Activated T-cell treated with anti-CD3 and anti-CD28 coated beads, Interleukin-2, amount 50 U/mL, for 72 hours (primary cell): ENCODE measurements at places on chromosomes 1 and 21. TPM values are rescaled to one million over a fixed set of nuclear protein-coding genes. Genes with fewer than 3 reads are reported as not detected.

Gene LCE2C
- total RNA-seq: not detected

Gene ZNF695
- 1.7 TPM for total RNA-seq

DNA sequence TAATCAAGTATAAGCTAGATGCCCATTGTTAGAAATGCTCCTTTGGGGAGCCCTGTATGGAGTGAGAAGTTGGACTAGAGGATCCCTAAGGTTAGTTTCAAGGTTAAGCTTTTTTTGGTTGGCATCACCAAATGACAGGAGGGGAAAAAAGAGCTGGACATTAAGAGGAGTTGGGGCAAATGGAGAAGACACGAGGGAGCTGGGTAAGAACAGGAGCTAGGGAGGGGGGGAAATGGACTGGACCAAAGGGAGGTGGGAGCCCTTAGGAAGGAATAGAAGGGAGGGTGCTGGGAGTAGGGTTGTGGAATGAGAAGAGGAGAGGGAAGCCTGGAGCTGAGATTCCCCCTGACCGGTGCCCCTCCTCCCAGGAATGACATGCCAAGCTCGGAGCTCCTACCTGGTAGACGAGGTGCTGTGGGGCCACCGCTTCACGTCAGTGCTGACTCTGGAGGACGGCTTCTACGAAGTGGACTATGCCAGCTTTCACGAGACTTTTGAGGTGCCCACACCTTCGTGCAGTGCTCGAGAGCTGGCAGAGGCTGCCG lies 5.9 kb downstream of the KCNJ9 start:
- H3K4me1 ChIP-seq: peaks cover 9% of the 10 kb centered on the region
- H3K27ac ChIP-seq: no peak overlapping the region
- H3K27me3 ChIP-seq: peaks cover 11% of the 10 kb centered on the region
- H3K4me3 ChIP-seq: no peak overlapping the region

GRCh38 chr1:119380304-119380703 lies 11.7 kb downstream of the HAO2 start:
- no peaks in the 10 kb centered on the region for H3K4me1 ChIP-seq
- no peak overlapping the region for H3K4me3 ChIP-seq
- H3K27ac ChIP-seq: no peak overlapping the region
- no peak for DNase-seq
- H3K27me3 ChIP-seq: no peaks in the 10 kb centered on the region
- no peaks in the 10 kb centered on the region for H3K36me3 ChIP-seq

GRCh38 chr1:156709757-156710489 lies 4.5 kb upstream of the CRABP2 start:
- DNase-seq: no peak
- no peak overlapping the region for H3K4me3 ChIP-seq
- H3K27ac ChIP-seq: no peak overlapping the region
- no peaks in the 10 kb centered on the region for H3K36me3 ChIP-seq

Gene SUCO
- 31.3 TPM for total RNA-seq

- H3K36me3 ChIP-seq: no peaks in the 10 kb centered on the region
- DNase-seq: no peak
- H3K27me3 ChIP-seq: peaks cover 13% of the 10 kb centered on the region
- H3K4me1 ChIP-seq: no peaks in the 10 kb centered on the region
These were observed 62.0 kb downstream of the KCNK1 start for GRCh38 chr1:233675893-233676292.

Gene FAM78B
- 0.79 TPM for total RNA-seq

DNA sequence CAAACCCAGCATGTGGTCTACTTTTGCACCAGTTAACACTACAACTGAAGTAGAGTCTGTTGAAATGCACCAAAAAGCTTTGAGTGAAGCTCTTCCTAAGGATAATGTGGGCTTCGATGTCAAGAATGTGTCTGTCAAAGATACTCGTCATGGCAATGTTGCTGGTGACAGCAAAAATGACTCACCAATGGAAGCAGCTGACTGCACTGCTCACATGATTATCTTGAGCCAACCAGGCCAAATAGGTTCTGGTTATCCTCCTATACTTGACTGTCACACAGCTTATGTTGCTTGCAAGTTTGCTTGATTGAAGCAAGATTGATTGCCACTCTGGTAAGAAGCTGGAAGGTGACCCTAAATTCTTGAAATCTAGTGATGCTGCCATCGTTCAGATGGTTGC lies 85.2 kb downstream of the DENND1B start:
- no peaks in the 10 kb centered on the region for H3K27me3 ChIP-seq
- no peak for DNase-seq

- H3K4me3 ChIP-seq: no peak overlapping the region
- H3K27me3 ChIP-seq: no peaks in the 10 kb centered on the region
- no peaks in the 10 kb centered on the region for H3K4me1 ChIP-seq
- H3K36me3 ChIP-seq: peaks cover under 1% of the 10 kb centered on the region
- H3K27ac ChIP-seq: no peak overlapping the region
These were observed 112.3 kb downstream of the OMA1 start for GRCh38 chr1:58434181-58434580.

- no peak overlapping the region for H3K27ac ChIP-seq
- H3K4me3 ChIP-seq: no peak overlapping the region
- no peaks in the 10 kb centered on the region for H3K27me3 ChIP-seq
- no peak for DNase-seq
- H3K36me3 ChIP-seq: no peaks in the 10 kb centered on the region
These were observed 20.1 kb downstream of the TFAP2E start for GRCh38 chr1:35592991-35593769.

Gene TRIM45
- 0.34 TPM for total RNA-seq

- no peaks in the 10 kb centered on the region for H3K36me3 ChIP-seq
- H3K27ac ChIP-seq: no peak overlapping the region
- H3K4me3 ChIP-seq: no peak overlapping the region
- no peaks in the 10 kb centered on the region for H3K27me3 ChIP-seq
- H3K4me1 ChIP-seq: no peaks in the 10 kb centered on the region
These were observed 136.8 kb downstream of the GLIS1 start for GRCh38 chr1:53601867-53602775.

- peak; percentile 28 for DNase-seq
- H3K36me3 ChIP-seq: peaks cover 5% of the 10 kb centered on the region
- peak overlapping the region; percentile 56 for H3K27ac ChIP-seq
- H3K27me3 ChIP-seq: peaks cover 47% of the 10 kb centered on the region
- peak overlapping the region; percentile 73 for H3K4me3 ChIP-seq
These were observed 950 bp upstream of the INKA2 start for GRCh38 chr1:111739925-111740765.

GRCh38 chr1:24526940-24527542 lies 24.4 kb downstream of the RCAN3 start:
- H3K27ac ChIP-seq: peak overlapping the region; percentile 50
- peaks cover 26% of the 10 kb centered on the region for H3K36me3 ChIP-seq
- DNase-seq: peak; percentile 51
- no peak overlapping the region for H3K4me3 ChIP-seq
- H3K4me1 ChIP-seq: peaks cover 73% of the 10 kb centered on the region
- H3K27me3 ChIP-seq: no peaks in the 10 kb centered on the region

Gene VCAM1
- 0.41 TPM for total RNA-seq

GRCh38 chr21:45539796-45540600 lies 2.2 kb downstream of the SLC19A1 start:
- no peak for DNase-seq
- H3K4me3 ChIP-seq: peak overlapping the region; percentile 91
- peak overlapping the region; percentile 88 for H3K27ac ChIP-seq
- H3K4me1 ChIP-seq: peaks cover 21% of the 10 kb centered on the region

GRCh38 chr1:214958486-214958885 lies 124.1 kb upstream of the KCNK2 start:
- no peak overlapping the region for H3K4me3 ChIP-seq
- DNase-seq: no peak
- no peaks in the 10 kb centered on the region for H3K36me3 ChIP-seq
- peaks cover 34% of the 10 kb centered on the region for H3K27me3 ChIP-seq
- H3K27ac ChIP-seq: no peak overlapping the region

DNA sequence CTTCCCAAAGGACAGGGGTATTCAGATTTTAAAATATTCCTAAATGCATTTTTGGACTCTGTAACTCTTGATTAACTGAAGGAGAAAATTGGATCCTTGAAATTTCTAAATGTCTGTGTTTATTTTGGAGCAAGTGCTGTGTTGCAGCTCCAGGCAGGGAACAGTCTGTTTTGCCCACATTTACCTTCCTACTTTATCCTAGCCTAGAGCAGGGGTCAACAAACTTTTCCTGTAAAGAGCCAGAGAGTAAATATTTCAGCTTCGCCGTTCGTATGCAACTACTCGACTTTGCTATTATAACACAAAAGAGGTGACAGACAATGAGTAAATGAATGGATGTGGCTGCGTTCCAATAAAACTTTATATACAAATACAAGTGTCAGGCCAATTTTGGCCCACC lies 402.2 kb downstream of the GPATCH2 start:
- no peak for DNase-seq
- no peak overlapping the region for H3K4me3 ChIP-seq
- H3K36me3 ChIP-seq: no peaks in the 10 kb centered on the region
- no peaks in the 10 kb centered on the region for H3K27me3 ChIP-seq
- H3K27ac ChIP-seq: no peak overlapping the region

DNA sequence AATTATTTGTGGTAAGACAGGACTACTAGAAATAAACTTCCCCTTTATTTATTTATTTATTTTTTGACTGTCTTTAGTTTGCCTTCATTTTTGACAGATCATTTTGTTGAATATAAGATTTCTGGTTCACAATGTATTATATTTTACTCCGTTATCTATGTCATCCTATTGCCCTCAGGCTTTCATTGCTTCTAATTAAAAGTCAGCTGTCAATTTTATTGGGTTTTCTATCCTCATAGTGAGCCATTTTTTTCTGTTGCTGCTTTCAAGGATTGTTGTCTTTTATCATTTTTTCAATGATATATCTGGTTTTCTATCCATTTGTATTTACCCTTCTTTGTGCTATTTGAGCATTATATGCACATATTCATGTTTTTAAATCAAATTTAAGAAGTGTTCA lies 866.2 kb downstream of the LRRIQ3 start:
- no peaks in the 10 kb centered on the region for H3K4me1 ChIP-seq
- no peaks in the 10 kb centered on the region for H3K27me3 ChIP-seq
- no peak for DNase-seq

- no peak for DNase-seq
- H3K36me3 ChIP-seq: peaks cover 3% of the 10 kb centered on the region
- no peak overlapping the region for H3K27ac ChIP-seq
- H3K27me3 ChIP-seq: peaks cover 17% of the 10 kb centered on the region
These were observed 9.6 kb downstream of the CLDN14 start for GRCh38 chr21:36470294-36470693.

DNA sequence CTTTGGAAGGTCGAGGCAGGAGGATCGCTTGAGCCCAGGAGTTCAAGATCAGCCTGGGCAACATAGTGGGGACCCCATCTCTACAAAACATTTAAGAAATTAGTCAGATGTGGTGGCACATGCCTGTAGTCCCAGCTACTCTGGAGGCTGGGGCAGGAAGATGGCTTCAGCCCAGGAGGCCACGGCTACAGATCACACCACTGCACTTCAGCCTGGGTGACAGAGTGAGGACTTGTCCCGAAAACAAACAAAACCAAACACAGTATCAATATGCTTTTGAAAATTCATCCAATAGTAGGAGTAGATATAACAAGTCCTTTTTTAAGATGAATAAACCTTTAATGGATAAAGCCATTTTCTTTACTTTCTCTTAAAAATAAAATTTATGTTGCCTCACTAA lies 8.5 kb downstream of the APP start:
- peaks cover 35% of the 10 kb centered on the region for H3K4me1 ChIP-seq
- no peaks in the 10 kb centered on the region for H3K27me3 ChIP-seq
- no peak overlapping the region for H3K27ac ChIP-seq
- no peak overlapping the region for H3K4me3 ChIP-seq
- no peaks in the 10 kb centered on the region for H3K36me3 ChIP-seq
- no peak for DNase-seq

DNA sequence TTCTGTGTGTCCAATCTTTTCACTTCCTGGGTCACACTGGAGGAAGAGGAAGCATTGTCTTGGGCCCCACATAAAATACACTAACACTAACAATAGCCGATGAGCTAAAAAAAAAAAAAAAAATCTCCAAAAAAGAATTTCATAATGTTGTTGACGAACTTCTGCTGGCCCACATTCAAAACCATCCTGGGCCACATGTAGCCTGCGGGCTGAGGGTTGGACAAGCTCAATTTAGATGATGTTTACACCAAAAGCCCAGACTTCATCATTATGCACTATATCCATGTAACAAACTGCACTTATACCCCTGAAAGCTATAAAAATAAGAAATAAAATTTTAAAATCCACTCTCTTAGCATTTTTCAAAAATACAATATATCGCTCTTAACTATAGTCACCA lies 187.8 kb upstream of the PTBP2 start:
- H3K27me3 ChIP-seq: no peaks in the 10 kb centered on the region
- no peaks in the 10 kb centered on the region for H3K4me1 ChIP-seq
- no peak for DNase-seq

- H3K36me3 ChIP-seq: peaks cover 9% of the 10 kb centered on the region
- H3K27me3 ChIP-seq: no peaks in the 10 kb centered on the region
- DNase-seq: no peak
- H3K4me1 ChIP-seq: peaks cover 6% of the 10 kb centered on the region
- H3K27ac ChIP-seq: no peak overlapping the region
These were observed 42.0 kb upstream of the PCBP3 start for GRCh38 chr21:45601551-45601950.

GRCh38 chr1:232655028-232655745 lies 25.3 kb upstream of the SIPA1L2 start:
- H3K27me3 ChIP-seq: peaks cover 18% of the 10 kb centered on the region
- peaks cover 2% of the 10 kb centered on the region for H3K36me3 ChIP-seq
- no peak overlapping the region for H3K27ac ChIP-seq
- H3K4me3 ChIP-seq: no peak overlapping the region
- no peaks in the 10 kb centered on the region for H3K4me1 ChIP-seq

- no peaks in the 10 kb centered on the region for H3K27me3 ChIP-seq
- no peaks in the 10 kb centered on the region for H3K36me3 ChIP-seq
- H3K4me1 ChIP-seq: no peaks in the 10 kb centered on the region
- no peak overlapping the region for H3K27ac ChIP-seq
- no peak for DNase-seq
These were observed 132.9 kb upstream of the NRIP1 start for GRCh38 chr21:15197696-15198095.

Gene TENT5C
- 36.3 TPM for total RNA-seq

GRCh38 chr1:246329900-246330299 lies 177.2 kb downstream of the SMYD3 start:
- peaks cover 60% of the 10 kb centered on the region for H3K4me1 ChIP-seq
- H3K27me3 ChIP-seq: no peaks in the 10 kb centered on the region

Gene NCMAP
- 1.3 TPM for total RNA-seq

Gene GPA33
- 5.2 TPM for total RNA-seq

- peaks cover 10% of the 10 kb centered on the region for H3K36me3 ChIP-seq
- H3K4me3 ChIP-seq: no peak overlapping the region
- peak overlapping the region; percentile 48 for H3K27ac ChIP-seq
- H3K4me1 ChIP-seq: peaks cover 47% of the 10 kb centered on the region
These were observed 3.6 kb downstream of the UTP11 start for GRCh38 chr1:38015978-38016725.

Gene GSTM2
- total RNA-seq: 41.9 TPM
